Upper lobe of right lung (tissue), 1 donor: ENCODE measurements at places on chromosomes 4 and X. TPM values are rescaled to one million over a fixed set of nuclear protein-coding genes. Genes with fewer than 3 reads are reported as not detected.

Gene GAGE1
- total RNA-seq = not detected

Gene DDX60
- total RNA-seq = 27.6 TPM

DNA sequence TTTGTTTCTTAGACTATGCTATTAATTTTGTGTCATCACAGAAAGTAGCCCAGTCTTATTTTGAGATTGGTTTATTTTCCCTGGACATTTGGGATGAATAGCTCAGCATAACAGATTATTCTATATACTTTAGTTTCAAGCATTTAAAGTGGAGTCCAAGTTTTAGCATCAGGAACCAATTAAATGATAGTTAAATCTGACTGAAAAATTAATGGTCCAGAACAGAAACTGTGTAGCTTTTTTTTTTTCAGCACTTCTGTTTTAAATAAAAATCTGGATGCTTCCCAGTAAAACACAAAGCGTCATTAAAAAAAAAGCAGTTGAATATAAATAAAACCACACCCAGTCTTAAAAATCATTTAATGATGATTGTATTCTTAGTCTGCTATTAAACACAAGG, 59.4 kb upstream of the PITX2 start:
- DNase-seq = no peak

DNA sequence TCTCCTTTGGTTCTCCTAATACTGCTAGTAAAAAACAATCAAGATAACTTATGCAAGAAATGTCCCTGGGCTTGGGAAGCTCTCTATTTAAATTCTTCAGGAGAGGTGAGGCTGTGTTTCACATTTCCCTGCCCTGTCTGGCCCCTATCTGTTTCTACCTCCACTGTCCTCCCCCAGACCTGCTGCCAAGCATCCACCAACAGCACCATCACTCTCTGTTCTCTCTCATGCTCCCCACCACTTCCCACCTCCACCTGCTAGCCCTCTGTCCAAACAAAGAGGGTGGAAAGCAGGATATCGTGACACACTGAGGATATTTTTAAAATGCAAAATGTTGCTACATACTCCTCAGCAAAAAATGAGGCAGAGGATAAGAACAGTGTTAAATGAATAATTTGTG, 88.4 kb upstream of the NAP1L5 start:
- DNase-seq = no peak

Gene SHROOM4
- 43.5 TPM for total RNA-seq

Gene NMU
- total RNA-seq = 2.1 TPM

DNA sequence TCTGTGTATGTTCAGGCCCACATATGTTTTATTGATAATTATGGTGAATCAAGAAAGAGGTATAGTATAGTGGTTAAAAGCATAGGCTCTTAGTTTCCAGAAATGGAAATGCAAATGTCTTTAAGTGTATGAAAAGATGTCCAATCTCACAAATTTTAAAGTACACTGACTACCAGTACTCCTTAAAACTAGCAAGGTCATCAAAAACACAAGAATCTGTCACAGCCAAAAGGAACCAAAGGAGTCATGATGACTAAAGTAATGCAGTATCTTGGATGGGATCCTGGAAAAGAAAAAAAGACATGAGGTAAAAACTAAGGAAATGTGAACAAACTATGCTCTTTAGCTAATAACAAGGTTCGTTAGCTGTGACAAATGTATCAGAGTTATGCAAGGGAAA, 661 bp upstream of the RBM41 start:
- DNase-seq = no peak

GRCh38 chr4:183337833-183338232, 15.6 kb upstream of the CLDN24 start:
- peak; percentile 47 for DNase-seq

Gene GBA3
- 0.26 TPM for total RNA-seq

Gene MGAT4D
- not detected for total RNA-seq

GRCh38 chr4:84877051-84877833, 89.2 kb downstream of the WDFY3 start:
- DNase-seq = no peak

GRCh38 chr4:163611784-163612445, 117.4 kb downstream of the TMA16 start:
- no peak for DNase-seq

- no peak for DNase-seq
Observed at GRCh38 chrX:70481471-70482270, 37.0 kb downstream of the DLG3 start.

Gene IQSEC2
- total RNA-seq = 17.3 TPM

- DNase-seq = no peak
Observed at GRCh38 chr4:108181704-108182103, 13.0 kb upstream of the LEF1 start.

GRCh38 chr4:142467088-142467487, 379.0 kb downstream of the INPP4B start:
- no peak for DNase-seq

DNA sequence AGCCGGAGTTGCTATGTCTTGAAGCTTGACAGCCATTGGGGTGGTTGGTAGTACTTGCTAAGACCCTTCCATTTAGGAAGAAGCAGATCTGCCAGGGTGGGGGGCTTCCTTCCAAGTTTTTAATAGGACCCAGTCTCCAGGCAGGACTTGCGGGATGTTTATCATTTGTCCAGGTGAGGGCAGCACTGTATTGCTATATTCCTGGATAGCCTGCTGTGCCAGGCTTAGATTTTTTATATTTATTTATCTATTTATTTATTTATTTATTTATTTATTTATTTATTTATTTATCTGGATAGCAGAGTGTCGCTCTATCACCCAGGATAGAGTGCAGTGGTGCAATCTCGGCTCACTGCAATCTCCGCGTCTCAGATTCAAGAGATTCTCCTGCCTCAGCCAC, 87.4 kb upstream of the CT45A1 start:
- DNase-seq = no peak

Gene ASB12
- total RNA-seq = 0.32 TPM

DNA sequence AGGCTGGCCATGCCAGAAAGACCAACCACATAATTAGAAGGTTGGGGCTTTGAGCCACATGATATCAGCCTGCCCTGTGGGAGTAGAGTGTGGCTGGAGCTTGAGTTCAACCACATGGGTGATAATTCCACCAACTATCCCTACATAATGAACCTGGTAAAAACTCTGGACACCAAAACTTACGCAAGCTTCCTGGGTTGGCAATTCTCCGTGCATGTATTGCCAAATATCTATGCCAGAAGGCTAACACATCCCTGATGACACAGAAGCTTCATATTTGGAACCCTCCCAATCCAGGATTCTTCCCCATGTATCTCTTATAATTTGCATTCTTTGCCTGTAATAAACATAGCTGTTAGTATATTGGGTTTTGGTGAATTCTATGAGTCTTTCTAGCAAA, 68.2 kb downstream of the FUNDC1 start:
- DNase-seq = no peak
